ENCODE measurements at places on chromosomes 6 and 20.

DNA sequence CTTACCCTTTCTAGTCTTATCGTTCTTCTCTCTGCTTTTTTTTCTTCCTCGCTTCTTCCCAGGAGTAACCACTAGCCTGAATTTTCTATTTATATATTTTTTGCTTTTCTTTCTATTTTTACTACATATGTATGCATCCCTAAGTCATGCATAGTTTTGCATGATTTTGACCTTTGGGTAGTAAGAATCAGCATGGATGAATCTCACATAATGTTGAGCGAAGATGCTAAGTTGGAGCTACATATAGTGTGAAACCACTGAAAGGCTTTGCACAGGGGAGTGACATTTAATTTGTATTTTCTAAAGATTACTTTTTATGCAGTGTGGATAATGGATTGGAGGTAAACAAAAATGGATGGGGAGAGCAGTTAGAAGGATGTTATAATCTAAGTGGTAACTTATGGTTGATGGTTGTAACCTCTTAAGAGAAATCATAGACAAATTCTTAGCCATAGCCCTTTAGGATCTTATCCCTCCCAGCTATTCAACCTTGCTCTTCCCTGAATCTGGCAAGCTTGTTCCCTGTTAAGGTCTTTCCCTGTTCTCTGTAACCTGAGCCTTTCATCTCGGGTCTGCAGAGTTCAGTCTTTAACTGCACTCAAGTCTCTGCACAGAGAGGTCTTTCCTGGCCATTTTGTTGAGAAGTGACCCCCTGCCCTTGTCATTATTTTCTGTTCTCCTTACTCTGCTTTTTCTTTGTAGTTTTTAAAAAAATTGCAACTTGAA is 18.0 kb downstream of the PEX7 start:
- DNase-seq, result no peak

DNA sequence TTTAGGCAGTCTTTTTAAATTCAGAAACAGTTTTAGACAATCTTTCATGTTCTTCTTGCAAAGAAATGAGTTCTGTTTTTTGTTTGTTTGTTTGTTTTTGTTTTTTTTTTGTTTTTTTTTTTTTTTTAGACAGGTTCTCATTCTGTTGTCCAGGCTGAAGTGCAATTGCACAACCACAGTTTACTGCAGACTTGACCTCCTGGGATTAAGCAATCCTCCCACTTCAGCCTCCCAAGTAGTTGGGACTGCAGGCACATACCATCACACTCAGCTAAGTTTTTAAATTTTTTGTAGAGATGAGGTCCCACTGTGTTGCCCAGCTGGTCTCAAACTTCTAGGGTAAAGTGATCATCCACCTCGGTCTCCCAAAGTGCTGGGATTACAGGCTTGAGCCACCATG is 96.2 kb downstream of the OTOR start:
- no peak for DNase-seq

GRCh38 chr20:24465730-24466129 is 3.7 kb upstream of the SYNDIG1 start:
- no peak for DNase-seq

DNA sequence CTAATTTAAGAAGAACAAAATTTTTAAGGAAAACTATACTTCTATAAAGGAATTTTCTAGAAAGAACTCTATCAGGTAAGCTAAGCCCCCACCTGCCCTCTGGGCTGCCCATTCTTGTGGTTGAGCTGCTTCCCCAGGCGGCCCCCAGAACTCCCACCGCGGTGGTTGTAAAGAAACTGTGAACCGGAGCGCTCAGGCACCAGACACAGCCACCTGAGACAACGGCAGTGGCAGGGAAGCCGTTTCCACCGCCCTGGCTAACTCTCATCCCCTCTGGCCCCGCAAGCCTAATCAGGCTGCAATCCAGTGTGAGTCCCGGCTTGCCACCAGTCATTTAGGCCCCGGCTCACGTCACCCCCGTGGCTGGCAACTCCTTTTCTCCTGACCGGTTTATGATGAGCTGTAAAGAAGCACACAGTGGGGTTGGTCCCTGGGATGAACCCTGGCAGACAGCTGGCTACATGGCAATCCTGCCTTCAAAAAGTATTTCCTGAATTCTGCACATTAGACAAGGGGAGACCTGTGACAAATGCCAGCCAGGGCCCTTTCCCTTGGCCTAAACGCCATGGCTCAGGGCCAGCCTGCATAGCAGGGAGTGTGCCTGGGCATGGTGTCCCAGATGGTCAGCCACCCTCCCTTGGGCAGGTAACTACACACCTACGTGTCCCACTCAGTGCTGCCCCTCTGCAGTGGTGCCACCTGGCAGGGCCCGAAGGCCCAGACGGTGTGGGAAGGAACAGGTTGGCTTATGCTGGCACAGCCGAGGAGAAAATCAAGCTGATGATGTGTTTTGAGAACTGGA is 63.8 kb upstream of the GPR31 start:
- no peak for DNase-seq

GRCh38 chr20:61659246-61659993 is 406.3 kb downstream of the TAF4 start:
- no peak for DNase-seq

DNA sequence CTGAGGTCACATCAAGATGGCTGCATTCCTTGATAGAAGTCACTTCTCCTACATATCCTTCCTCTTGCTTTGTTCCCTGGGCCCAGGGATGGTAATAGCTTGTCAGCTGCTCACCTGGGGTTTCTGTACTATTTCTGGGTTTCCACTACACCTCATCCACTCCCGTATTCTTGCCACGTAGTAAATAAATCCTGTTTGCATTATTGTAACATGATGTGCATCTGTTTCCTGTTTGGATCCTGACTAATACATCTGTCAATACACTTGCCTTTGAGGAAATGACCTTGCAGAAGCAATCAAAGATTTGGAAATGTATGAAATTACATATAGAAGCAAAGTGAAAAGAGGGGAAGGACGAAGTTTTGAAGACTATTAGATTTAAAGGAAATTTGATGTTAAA is 619.0 kb downstream of the PHF3 start:
- DNase-seq, result no peak

GRCh38 chr6:135651964-135652755 is 154.6 kb upstream of the AHI1 start:
- DNase-seq, result no peak

- no peak for DNase-seq
Observed at GRCh38 chr6:81759782-81760181, 7.3 kb upstream of the TENT5A start.
